Type B pancreatic cell (in vitro differentiated cells): ENCODE measurements at places on chromosomes 4 and X.

DNA sequence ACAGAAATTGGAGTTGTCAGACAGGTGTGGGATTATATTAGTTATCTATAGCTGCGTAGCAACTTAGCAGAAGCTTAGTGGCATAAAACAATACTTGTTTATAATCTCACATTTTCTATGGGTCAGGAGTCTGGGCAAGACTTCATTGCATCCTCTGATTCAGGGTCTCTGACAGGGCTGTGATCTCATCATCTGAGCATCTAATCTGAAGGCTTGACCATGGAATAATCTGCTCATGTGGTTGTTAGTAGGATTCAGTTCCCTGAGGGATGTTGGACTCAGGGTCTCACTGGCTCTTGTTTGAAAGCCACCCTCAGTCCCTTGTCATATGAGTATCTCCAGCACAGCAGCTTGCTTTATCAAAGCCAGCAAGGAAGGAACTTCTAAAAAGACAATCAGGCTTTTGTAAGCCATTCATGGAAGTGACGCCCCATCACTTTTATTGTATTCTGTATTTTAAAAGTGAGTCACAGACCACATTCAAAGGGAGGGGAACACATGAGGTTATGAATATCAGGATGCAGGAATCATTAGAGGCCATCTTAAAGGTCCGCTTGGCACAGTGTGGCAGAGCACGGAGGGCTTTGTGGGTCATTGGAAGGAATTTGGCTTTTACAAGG lies 37.2 kb upstream of the FAM9B start:
- no peak for DNase-seq

DNA sequence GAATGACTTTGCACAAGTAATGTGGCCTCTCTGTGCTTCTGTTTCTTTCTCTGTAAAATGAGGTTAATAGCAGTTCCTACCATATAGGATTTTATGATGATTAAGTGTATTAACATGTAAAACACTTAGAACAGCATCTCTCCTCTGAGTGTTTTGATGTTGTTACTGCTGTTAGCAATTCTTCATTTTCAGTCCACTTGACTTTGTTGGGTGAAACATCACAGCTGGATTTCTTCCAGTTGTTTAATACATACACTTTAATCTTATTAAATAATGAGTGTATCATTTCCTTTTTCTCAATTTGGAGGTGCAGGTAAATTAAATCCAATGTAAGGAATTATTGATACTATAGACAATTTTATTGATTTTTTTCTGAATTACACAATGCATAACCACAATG lies 113.6 kb downstream of the KDR start:
- no peak for DNase-seq

- DNase-seq = no peak
Measured at GRCh38 chr4:158656439-158656838, 15.2 kb downstream of the C4orf46 start.

- DNase-seq = no peak
Measured at GRCh38 chr4:97197106-97197505, 946.2 kb downstream of the STPG2 start.

GRCh38 chr4:153940916-153941315 lies 152.0 kb upstream of the SFRP2 start:
- no peak for DNase-seq

DNA sequence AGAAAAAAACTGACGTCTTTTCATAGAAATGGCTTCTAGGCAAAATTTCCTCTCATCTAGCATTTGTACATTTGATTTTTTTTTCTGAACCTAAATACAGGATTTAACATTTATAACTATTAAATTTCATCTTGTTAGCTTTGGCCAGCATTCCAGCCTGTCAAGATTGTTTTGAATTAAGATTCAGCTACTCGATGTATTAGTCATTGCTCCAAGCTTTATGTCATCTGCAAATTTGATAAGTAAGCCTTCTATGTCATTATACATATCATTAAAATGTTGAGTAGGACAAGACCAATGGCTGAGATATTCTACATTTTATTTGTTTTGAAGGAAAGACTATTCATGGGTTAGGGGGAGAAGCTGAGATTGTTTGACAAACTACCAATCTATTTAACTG lies 46.7 kb downstream of the DDX53 start:
- no peak for DNase-seq
